ENCODE measurements at places on chromosomes 2 and 18. TPM values are rescaled to one million over a fixed set of nuclear protein-coding genes. Genes with fewer than 3 reads are reported as not detected.

DNA sequence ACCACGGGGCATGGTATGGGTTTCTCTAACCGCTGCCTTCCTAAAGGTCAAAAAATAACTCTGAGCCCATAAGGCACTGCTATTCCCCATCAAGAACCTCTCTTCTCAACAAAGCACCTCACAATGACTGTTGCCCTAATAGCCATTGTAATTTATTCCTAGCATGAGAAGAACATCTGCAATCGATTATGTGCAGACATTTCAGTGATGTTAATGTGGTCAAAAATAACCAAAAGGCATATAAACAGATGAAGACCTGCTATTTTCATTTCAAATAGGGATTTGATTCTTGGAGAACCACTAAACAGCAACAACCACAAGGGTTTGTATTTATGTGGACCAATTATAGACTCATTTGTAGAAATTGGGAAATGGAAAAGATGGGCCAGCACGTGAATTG lies 356.6 kb downstream of the FBXO15 start:
- DNase-seq, result no peak

The SCN7A gene
- 9.0 TPM for polyA plus RNA-seq

DNA sequence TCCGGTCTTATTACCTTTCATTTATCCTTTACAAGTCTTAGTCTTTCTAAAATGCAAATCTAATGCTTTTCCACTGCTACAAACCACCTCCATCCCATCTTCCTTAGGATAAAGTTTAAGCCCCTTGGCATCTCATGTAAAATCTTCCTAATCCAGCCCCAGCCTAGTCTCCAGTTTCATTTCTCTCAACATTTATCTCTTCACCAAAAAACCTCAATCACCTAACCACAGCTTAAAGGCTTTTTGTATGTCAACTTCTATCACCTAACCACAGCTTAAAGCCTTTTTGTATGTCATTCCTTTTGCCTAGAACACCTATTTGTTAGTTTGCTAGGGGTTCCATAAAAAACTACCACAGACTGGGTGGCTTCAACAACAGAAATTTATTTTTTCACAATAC lies 4.2 kb downstream of the TRAK2 start:
- DNase-seq, result no peak

- DNase-seq, result no peak
Measured at GRCh38 chr18:45660746-45661145, 45.5 kb downstream of the SLC14A2 start.

- DNase-seq, result no peak
Measured at GRCh38 chr2:133508546-133509165, 59.6 kb downstream of the NCKAP5 start.

- DNase-seq, result no peak
Measured at GRCh38 chr2:23506531-23507266, 121.7 kb downstream of the KLHL29 start.

- DNase-seq, result no peak
Measured at GRCh38 chr2:121254748-121255147, 30.3 kb downstream of the TFCP2L1 start.

Measured in renal pelvis (tissue), 12 donors.